ENCODE measurements at places on chromosomes 11 and 22.

GRCh38 chr11:92865352-92865751 is 104.1 kb upstream of the MTNR1B start:
- DNase-seq, result no peak

DNA sequence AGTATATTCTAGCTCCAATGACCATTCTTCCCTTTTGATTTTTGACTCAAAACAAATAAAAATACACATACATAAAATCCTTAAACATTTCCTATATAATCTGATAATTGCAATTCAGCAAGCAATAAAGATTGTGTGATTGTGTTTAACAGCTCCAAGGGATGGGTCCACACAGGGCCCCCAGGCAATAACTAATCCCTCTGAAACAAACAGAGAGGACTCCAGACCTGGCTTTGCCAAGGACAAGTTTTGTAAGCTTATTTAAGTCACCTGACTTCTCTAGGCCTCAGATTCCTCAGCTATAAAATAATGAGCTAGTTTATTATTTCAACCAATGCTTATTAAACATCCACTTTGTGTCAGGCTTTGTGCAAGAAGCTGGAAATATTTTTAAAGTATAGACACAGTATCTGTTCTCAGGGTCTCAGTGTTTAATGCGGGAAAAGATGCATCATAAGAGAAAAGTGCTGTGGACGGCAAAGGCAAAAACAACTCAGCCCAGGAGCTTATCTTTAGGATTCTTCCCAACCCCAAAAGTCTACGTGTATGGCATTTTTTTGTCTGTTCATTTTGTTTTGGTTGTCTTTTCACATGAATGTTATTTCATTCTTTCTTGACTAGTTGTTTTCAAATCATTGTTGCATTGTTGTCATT is 20.1 kb downstream of the FZD4 start:
- DNase-seq, result no peak

DNA sequence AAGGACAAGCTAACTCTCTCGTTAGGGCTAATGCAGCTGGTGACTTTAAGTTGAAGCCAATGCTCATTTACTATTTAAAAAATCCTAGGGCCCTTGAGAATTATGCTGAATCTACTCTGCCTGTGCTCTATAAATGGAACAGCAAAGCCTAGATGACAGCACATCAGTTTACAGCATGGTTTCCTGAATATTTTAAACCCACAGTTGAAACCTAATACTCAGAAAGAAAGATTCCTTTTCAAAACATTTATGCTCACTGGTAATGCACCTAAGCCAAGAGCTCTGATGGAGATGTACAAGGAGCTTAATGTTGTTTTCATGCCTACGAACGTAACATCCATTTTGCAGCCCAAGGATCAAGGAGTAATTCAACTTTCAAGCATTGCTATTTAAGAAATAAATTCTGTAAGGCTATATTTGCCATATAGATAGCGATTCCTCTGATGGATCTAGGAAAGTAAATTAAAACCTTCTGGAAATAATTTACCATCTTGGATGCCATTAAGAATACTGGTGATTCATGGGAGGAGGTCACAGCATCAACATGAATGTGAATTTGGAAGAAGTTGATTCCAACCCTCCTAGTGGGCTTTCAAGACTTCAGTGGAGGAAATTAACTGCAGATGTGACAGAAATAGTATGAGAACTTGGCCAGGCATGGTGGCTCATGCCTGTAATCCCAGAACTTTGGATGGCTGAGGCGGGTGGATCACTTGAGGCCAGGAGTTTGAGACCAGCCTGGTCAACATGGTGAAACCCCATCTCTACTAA is 14.5 kb downstream of the XNDC1N start:
- DNase-seq, result no peak

- no peak for DNase-seq
Observed at GRCh38 chr11:84830372-84830771, 796.8 kb downstream of the DLG2 start.

DNA sequence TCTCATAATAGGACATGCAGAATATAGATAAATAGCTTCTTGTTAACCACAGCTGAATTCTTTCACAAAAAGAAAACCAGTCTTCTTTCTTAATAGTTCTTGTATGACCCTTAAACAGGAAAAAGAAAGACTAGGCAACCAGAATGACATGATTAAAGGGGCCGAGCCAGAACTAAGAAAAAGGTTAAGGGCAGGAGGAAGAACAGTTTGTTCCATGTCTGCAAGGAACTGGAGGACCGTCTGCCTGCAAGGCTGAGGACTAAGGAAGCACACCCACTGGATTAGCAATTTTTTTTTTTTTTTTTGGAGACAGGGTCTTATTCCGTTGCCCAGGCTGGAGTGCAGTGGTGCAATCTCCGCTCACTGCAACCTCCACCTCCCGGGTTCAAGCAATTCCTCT is 26.0 kb upstream of the TMPRSS5 start:
- no peak for DNase-seq

- no peak for DNase-seq
Observed at GRCh38 chr22:29217827-29218757, 12.4 kb downstream of the EMID1 start.

DNA sequence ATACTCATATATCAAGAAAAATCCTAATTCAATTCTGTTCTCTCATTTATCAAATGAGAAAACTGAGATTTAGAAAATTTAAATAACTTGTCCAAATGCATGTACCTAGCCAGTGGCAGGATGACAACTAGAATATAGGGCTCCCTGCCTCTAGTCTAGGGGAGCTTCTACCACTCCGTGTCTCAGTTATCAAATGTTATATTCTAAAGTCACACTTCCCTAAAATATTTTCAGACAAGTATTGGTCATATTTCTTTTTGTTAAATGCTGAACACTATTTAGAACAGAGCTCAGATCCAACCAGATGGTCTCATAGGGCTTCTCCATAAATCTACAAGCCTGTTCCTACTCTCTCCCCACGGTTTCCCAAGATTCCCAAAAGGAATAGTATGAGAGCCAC is 26.3 kb downstream of the KCNJ1 start:
- no peak for DNase-seq

- no peak for DNase-seq
Observed at GRCh38 chr11:2304506-2305139, 2.8 kb downstream of the TSPAN32 start.

DNA sequence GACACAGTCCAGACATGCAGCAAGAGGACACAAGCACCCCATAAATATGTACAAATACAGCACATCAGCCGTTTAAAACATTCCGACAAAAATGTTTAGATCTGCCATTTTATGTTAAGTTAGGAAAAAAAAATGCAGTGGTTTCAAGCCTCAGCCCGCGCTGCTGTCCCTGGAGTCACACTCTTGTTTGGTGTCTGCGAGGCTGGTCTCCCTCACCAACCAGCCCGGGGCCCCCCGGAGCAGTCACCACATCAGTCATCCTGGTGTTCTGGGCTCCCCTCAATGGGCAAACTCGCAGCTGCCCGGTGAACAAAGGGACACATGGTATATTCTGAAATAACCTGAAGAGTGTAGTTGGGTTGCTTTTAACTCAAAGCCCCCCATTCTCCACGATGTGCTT is 1022.2 kb downstream of the BRD1 start:
- DNase-seq, result no peak

DNA sequence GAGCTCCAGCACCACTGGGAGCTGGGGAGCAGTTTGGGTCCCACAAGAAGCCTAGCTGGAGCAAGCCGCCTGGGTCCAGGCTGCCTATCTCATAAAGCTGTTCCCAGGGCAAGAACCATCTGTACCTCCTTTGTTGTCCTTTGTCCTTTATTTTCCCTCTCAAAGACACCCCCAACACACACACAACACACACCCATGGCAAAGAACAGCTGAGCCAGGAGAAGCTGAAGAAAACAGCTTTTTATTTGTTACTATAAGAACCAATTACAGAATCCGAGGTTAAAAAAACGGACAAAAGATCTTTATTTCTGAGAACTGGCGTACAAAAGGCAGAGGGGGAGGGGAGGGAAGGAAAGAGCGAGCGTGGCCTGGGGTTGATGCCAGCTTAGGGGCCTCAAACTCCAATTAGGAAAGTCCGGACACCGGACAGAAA is 1.7 kb upstream of the TUT1 start:
- DNase-seq, result no peak

Data from WTC11 (cell line).